ENCODE measurements at places on chromosomes 7 and 10. TPM values are rescaled to one million over a fixed set of nuclear protein-coding genes. Genes with fewer than 3 reads are reported as not detected.

CLEC5A gene
- total RNA-seq = not detected

TUBB8 gene
- total RNA-seq = 2.4 TPM

DNTT gene
- not detected for total RNA-seq

ANKRD1 gene
- total RNA-seq = not detected

ADAMTS14 gene
- total RNA-seq = 2.1 TPM

COBL gene
- 36.5 TPM for total RNA-seq

LRRTM3 gene
- total RNA-seq = 0.32 TPM

HOXA2 gene
- total RNA-seq = not detected

GRCh38 chr7:94050046-94050445 is 45.9 kb upstream of the BET1 start:
- no peaks in the 10 kb centered on the region for H3K27me3 ChIP-seq
- no peaks in the 10 kb centered on the region for H3K36me3 ChIP-seq
- no peak for DNase-seq
- H3K4me1 ChIP-seq = peaks cover 41% of the 10 kb centered on the region
- H3K27ac ChIP-seq = no peak overlapping the region
- H3K4me3 ChIP-seq = no peak overlapping the region

- no peaks in the 10 kb centered on the region for H3K36me3 ChIP-seq
- peaks cover 11% of the 10 kb centered on the region for H3K4me1 ChIP-seq
- no peak for DNase-seq
- H3K27ac ChIP-seq = no peak overlapping the region
- no peaks in the 10 kb centered on the region for H3K27me3 ChIP-seq
Observed at GRCh38 chr10:234708-235406, 99.6 kb downstream of the ZMYND11 start.

- H3K27ac ChIP-seq = no peak overlapping the region
- no peak overlapping the region for H3K4me3 ChIP-seq
- no peak for DNase-seq
- no peaks in the 10 kb centered on the region for H3K36me3 ChIP-seq
- H3K27me3 ChIP-seq = peaks cover 24% of the 10 kb centered on the region
- H3K4me1 ChIP-seq = peaks cover 21% of the 10 kb centered on the region
Observed at GRCh38 chr7:91291302-91291701, 27.1 kb downstream of the FZD1 start.

- H3K4me3 ChIP-seq = no peak overlapping the region
- H3K27ac ChIP-seq = no peak overlapping the region
- H3K27me3 ChIP-seq = no peaks in the 10 kb centered on the region
- peaks cover 44% of the 10 kb centered on the region for H3K4me1 ChIP-seq
Observed at GRCh38 chr10:80924063-80924952, 386.6 kb downstream of the SH2D4B start.

DNA sequence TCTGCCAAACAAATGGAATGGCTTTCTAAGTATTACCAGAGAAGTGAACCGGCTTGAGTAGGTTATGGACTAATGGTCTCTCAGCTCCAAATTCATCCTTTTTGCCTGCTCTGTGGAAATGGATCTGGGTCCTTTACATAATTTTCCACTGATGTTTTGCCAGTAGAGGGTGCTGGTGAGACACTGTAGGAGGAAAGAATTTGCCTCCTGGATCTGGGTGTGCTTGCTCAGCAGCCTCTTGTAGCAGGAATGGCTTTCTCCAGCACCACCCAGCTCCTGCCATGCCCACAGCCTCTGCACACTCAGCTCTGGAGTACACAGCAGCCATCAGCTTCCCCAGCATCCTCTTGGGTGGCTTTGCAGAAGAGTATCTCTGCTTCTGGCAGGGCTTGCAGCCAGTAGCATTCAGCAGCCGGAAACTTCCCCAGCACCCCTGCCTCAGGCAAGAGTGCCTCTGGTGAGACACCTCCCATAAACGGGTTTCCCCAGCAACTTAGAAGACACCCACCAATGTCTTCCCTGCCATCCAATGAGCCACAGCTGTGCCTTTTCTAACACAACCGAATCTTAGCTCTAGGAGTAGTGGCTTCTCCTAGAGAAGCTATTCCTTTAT is 235.0 kb upstream of the PLPP4 start:
- no peaks in the 10 kb centered on the region for H3K27me3 ChIP-seq
- H3K4me1 ChIP-seq = no peaks in the 10 kb centered on the region
- H3K36me3 ChIP-seq = no peaks in the 10 kb centered on the region
- H3K27ac ChIP-seq = no peak overlapping the region
- H3K4me3 ChIP-seq = no peak overlapping the region

- H3K4me3 ChIP-seq = no peak overlapping the region
- H3K27me3 ChIP-seq = no peaks in the 10 kb centered on the region
- H3K36me3 ChIP-seq = no peaks in the 10 kb centered on the region
- no peaks in the 10 kb centered on the region for H3K4me1 ChIP-seq
Observed at GRCh38 chr10:103572347-103573204, 79.1 kb downstream of the NEURL1 start.

- no peak overlapping the region for H3K4me3 ChIP-seq
- no peak overlapping the region for H3K27ac ChIP-seq
- 0 out of 2 replicates have a peak, but pooled peaks cover under 1% of the 10 kb centered on the region for H3K27me3 ChIP-seq
- no peak for DNase-seq
- no peaks in the 10 kb centered on the region for H3K36me3 ChIP-seq
Observed at GRCh38 chr10:20877986-20878983, 18.8 kb downstream of the NEBL start.

DNA sequence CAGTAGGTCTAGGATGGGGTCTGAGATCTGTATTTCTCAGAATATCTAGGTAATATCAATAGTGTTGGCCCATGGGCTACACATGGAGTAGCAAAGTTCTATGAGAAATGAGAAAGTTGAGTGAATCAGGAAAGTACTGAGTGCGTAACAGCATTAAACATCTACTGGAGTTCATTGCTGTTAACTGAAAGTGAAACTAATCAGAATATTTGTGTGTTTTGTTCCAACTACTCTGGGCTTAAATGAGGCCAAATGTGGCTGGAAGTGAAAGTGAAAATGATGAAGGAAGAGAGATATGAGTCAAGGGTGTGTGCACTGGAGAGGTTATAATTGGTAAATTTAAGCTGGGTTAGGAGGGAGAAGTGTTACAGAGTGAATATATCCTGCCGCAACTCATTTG is 46.5 kb downstream of the TMEM106B start:
- H3K27me3 ChIP-seq = no peaks in the 10 kb centered on the region
- H3K4me3 ChIP-seq = no peak overlapping the region
- no peaks in the 10 kb centered on the region for H3K36me3 ChIP-seq
- DNase-seq = no peak
- no peaks in the 10 kb centered on the region for H3K4me1 ChIP-seq

DNA sequence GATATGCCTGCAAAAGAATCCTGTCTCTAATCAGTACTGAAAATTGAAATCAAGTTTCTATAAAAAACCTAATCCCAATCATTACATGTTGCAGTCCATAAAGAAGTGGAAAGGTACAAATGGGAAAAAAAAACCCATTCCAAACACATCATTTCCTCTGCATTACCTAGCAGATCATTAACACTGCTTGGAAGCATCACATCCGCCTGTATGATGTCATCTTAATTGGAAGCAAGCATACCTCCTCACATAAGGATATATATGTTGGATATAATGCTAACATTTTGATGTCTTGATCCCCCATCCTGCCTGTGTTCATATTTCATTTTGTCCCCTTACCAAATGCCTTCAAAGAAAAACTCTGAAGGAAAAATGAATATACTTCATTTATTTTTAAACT is 241.3 kb upstream of the AOAH start:
- H3K27ac ChIP-seq = no peak overlapping the region
- no peaks in the 10 kb centered on the region for H3K36me3 ChIP-seq
- H3K4me1 ChIP-seq = peaks cover 61% of the 10 kb centered on the region
- DNase-seq = no peak

- H3K36me3 ChIP-seq = no peaks in the 10 kb centered on the region
- H3K27me3 ChIP-seq = no peaks in the 10 kb centered on the region
Observed at GRCh38 chr10:88525371-88526069, 57.6 kb downstream of the RNLS start.

- H3K27ac ChIP-seq = no peak overlapping the region
- H3K4me1 ChIP-seq = peaks cover 21% of the 10 kb centered on the region
- H3K4me3 ChIP-seq = no peak overlapping the region
- no peak for DNase-seq
Observed at GRCh38 chr7:3683546-3684539, 382.8 kb downstream of the SDK1 start.

- no peak overlapping the region for H3K27ac ChIP-seq
- H3K27me3 ChIP-seq = no peaks in the 10 kb centered on the region
- DNase-seq = no peak
- H3K4me1 ChIP-seq = peaks cover 8% of the 10 kb centered on the region
- H3K4me3 ChIP-seq = no peak overlapping the region
Observed at GRCh38 chr7:36032361-36032818, 120.7 kb upstream of the EEPD1 start.

DNA sequence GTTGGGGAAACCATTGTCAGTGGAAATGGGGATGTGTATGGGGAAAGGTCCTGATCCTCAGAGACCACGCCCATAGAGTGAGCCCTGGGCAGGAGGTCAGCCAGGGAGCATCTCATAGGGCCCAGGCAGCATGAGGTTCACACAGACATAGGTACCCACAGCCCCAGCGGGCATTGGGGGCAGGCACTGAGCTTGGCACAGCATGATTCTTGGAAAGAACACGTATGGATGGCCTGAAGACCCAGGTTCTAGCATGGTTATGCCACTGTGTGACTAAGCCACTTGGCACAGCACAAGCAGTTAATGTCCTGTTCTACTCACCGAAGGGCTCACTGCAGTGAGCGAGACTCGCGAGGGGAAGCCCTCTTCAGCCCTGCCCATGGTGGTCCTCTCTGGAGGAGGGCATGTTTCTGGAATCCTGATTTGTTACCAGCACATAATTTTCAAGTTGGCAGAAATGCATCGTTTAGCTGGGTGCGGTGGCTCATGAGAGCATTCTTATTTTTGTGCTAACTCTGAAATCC is 125.2 kb downstream of the UBE2H start:
- H3K4me1 ChIP-seq = peaks cover 49% of the 10 kb centered on the region
- no peaks in the 10 kb centered on the region for H3K27me3 ChIP-seq

GRCh38 chr10:76962851-76963250 is 674.8 kb downstream of the KCNMA1 start:
- H3K4me1 ChIP-seq = peaks cover 3% of the 10 kb centered on the region
- H3K27ac ChIP-seq = no peak overlapping the region
- no peak overlapping the region for H3K4me3 ChIP-seq
- H3K36me3 ChIP-seq = peaks cover 13% of the 10 kb centered on the region
- DNase-seq = no peak

DNA sequence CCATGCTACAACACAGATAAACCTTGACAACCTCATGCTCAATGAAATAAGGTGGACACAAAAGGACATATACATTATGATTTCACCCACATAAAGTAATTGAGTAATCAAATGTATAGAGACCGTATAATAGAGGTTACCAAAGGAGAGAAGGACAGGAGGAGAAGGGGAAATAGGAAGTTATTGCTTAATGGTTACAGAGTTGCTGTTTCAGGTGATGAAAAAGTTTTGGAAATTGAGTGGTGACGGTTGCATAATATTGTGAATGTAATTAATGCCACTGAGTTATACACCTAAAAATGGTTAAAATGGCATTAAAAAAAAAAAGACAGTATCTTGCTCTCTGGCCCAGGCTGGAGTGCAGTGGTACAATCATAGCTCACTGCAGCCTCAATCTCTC is 1.5 kb upstream of the OGDH start:
- no peaks in the 10 kb centered on the region for H3K36me3 ChIP-seq
- H3K4me3 ChIP-seq = peak overlapping the region; percentile 22
- no peak overlapping the region for H3K27ac ChIP-seq
- H3K4me1 ChIP-seq = peaks cover 15% of the 10 kb centered on the region
- no peak for DNase-seq

DNA sequence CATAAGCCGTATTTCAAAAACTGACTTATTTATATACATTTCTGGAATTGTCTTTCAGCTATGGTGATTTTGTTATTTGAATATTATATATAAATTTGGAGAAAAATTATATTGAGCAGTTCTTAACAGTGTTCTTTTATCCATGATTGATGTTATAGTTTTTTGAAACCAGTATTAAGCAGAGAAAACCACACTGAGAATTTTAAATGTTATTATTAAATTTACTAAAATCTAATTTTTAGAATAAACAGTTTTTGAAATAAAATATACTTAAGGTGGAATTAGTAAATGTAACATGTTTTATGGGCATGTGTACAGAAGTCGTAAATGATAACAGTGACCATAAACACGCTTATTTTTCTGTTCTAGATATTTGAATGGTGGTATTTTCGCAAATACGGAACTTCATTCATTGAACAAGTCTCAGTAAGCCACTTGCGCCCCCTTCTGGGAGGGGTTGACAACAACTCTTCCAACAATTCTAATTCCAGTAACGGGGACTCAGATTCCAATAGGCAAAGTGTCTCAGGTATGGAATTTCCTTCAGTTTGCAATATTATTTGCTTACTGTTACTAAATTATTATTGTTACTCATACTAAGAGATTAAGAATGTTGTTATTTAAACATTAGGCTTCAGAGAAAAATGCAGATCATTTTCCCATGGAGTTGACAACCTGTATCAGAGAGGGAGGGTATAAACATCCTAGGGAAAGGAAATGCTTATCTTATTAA is 166.1 kb downstream of the ST7 start:
- H3K36me3 ChIP-seq = no peaks in the 10 kb centered on the region
- H3K4me3 ChIP-seq = no peak overlapping the region
- no peak overlapping the region for H3K27ac ChIP-seq
- DNase-seq = peak; percentile 85
- peaks cover 30% of the 10 kb centered on the region for H3K4me1 ChIP-seq

DNA sequence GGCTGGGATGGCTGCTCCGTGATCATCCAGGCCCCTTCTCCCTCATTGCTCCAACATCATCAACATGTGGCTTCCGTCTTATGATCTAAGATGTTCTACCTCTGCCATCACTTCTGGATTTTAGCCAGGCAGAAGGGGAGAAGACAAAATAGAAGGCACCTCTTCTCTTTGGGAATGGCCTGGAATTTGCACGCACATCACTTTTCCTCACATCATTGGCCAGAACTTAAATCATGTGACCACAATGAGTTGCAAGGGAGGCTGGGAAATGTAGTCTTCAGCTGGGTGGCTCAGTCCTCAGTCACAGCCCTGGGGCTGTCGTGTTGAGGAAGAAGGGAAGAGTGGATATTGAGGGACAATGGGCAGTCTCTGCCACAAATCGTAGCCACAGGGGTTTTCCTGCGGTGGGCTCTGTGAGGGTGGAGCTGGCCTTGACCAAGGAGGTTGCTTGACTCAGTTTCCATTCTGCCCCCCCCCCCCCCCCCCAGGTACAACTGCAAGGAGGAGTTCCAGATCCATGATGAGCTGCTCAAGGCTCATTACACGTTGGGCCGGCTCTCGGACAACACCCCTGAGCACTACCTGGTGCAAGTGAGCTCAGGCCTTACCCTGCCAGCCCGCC is 50.3 kb downstream of the PALD1 start:
- H3K4me1 ChIP-seq = peaks cover 3% of the 10 kb centered on the region
- no peak overlapping the region for H3K4me3 ChIP-seq
- H3K27ac ChIP-seq = no peak overlapping the region
- H3K27me3 ChIP-seq = no peaks in the 10 kb centered on the region
- peaks cover 6% of the 10 kb centered on the region for H3K36me3 ChIP-seq
- DNase-seq = peak; percentile 40

- no peak overlapping the region for H3K4me3 ChIP-seq
- H3K4me1 ChIP-seq = no peaks in the 10 kb centered on the region
- DNase-seq = no peak
- peaks cover 9% of the 10 kb centered on the region for H3K27me3 ChIP-seq
- peaks cover 9% of the 10 kb centered on the region for H3K36me3 ChIP-seq
Observed at GRCh38 chr7:150867605-150868004, 15.3 kb downstream of the AOC1 start.
